ENCODE measurements at places on chromosomes 12 and 14. TPM values are rescaled to one million over a fixed set of nuclear protein-coding genes. Genes with fewer than 3 reads are reported as not detected.

Gene EIF4B
- total RNA-seq, result 312 TPM

Gene RTL1
- total RNA-seq, result not detected

Gene ACOT4
- total RNA-seq, result 0.29 TPM

Gene CD163L1
- 1.8 TPM for total RNA-seq

Gene DPPA3
- total RNA-seq, result not detected

Gene BRI3BP
- total RNA-seq, result 5.5 TPM

Gene SERPINA10
- not detected for total RNA-seq

Gene STAB2
- total RNA-seq, result 0.12 TPM

Gene SERPINA4
- not detected for total RNA-seq

Gene HOXC12
- not detected for total RNA-seq

Gene RNASE3
- total RNA-seq, result not detected

Gene FUT8
- total RNA-seq, result 18.1 TPM

Gene BEST3
- 0.82 TPM for total RNA-seq

Gene MYH6
- total RNA-seq, result not detected

Gene DAD1
- total RNA-seq, result 455 TPM

Gene FGF23
- not detected for total RNA-seq

All from glomerular endothelial cell (primary cell).